ENCODE measurements at places on chromosomes 16 and 17. TPM values are rescaled to one million over a fixed set of nuclear protein-coding genes. Genes with fewer than 3 reads are reported as not detected.

Gene CACNA1H
- 30.5 TPM for total RNA-seq

DNA sequence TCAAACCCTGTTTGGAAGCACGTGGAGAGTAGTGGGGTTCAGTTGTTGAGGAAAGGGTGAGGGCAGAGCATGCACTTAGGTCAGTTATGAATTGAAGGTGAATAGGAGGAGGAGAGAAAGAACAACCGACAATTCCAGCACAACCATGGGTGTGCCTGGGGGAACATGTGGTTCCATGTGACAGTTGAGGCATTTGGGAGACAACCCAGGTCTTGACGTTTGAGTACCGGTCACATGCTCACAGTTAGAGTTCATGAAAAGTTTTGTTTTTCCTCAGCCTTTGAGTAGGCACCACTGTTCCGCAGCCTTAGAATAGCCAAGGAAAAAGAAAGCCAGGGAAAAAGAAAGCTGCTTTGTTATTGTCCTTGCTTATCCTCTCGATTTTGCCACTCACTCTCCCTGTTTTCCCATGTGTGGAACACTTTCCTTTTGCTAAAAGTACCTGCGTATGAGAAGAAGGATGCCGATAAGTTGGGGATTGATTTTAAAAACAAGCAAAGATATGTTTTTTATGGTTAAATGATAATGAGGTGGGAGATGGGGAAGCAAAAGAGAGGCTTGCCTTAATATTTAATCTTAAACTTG, 25.6 kb upstream of the ABCC11 start:
- H3K27ac ChIP-seq, result no peak overlapping the region
- peaks cover 10% of the 10 kb centered on the region for H3K4me1 ChIP-seq
- H3K27me3 ChIP-seq, result no peaks in the 10 kb centered on the region
- peaks cover 11% of the 10 kb centered on the region for H3K36me3 ChIP-seq

DNA sequence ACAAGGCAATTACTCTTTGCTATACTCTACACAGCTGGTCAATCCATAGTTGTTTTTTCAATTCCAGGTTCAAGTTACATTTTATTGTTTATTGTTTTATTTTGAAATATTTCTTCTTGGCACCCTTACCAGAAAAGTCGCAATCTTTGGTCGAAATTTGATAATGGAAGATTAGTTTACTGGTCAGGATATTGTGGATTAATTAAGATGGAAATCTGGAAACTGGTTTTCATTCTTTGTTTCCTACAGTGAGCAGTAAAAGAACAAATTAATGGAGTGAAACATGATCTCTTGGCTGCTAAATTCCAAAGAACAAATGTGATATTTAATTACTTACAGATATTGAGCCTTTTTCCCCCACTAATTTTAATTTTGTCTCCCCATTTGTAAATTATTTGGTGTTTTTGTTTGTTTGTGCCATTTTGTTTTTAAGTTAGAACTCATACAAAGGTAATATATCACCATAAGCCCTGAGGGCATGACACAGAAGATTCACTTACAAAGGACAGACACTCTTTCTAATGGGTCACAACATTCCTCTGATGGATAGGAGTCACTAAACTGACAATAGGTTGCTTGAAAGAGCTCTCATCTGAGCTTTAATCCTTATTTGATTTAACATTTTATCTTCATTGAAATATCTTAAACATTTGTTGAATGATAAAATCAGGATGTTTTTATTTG, 700.2 kb downstream of the KCNJ2 start:
- no peaks in the 10 kb centered on the region for H3K4me1 ChIP-seq
- no peaks in the 10 kb centered on the region for H3K27me3 ChIP-seq
- no peak overlapping the region for H3K27ac ChIP-seq
- H3K4me3 ChIP-seq, result no peak overlapping the region

DNA sequence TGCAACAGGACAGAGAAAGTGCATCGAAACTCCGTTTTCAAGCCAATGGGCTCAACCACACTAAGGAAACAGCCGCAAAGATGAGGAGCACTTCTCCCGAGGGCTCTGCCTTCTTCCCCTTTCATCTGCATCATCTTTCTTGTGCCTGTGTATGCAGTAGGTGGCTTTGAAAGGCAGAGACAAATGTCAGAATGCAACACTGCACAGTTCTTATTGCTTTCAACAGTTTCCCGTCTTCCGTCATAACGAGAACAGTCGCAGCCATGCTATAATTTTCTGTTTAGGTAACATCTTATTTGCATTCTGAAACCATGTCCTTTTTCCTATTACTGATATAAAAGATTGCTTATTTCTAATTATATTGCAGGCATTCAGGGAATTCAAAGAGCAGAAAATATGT, 205.2 kb downstream of the SLC39A11 start:
- DNase-seq, result no peak
- no peaks in the 10 kb centered on the region for H3K4me1 ChIP-seq
- H3K27me3 ChIP-seq, result no peaks in the 10 kb centered on the region

DNA sequence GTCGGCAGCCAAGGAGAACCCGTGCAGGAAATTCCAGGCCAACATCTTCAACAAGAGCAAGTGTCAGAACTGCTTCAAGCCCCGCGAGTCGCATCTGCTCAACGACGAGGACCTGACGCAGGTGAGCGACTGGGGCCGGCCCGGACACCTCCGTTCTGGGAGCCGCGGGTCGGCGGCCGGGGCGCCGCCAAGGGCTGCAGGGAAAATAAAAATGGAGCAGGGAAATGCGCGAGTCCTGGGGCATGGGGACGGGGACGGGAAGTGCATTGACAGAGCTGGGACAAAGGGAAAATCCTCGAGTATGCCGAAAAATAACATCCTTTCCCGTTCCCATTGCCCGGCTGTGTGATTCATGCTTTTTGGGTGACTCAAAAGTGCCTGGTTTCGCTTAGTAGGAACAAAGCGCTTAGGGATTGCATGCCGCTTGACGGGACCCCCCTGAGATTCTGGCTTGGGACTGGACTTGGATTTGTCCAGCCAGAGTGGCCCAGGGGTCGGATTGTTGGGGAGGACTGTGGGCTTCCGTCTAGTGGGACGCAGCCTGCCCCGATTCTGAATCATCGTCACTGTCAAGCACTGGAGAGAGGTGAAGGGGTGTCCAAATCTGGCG, 699 bp downstream of the MPRIP start:
- H3K4me1 ChIP-seq, result peaks cover 26% of the 10 kb centered on the region
- DNase-seq, result no peak
- peak overlapping the region; percentile 88 for H3K27ac ChIP-seq
- peak overlapping the region; percentile 87 for H3K4me3 ChIP-seq
- no peaks in the 10 kb centered on the region for H3K27me3 ChIP-seq
- H3K36me3 ChIP-seq, result no peaks in the 10 kb centered on the region

DNA sequence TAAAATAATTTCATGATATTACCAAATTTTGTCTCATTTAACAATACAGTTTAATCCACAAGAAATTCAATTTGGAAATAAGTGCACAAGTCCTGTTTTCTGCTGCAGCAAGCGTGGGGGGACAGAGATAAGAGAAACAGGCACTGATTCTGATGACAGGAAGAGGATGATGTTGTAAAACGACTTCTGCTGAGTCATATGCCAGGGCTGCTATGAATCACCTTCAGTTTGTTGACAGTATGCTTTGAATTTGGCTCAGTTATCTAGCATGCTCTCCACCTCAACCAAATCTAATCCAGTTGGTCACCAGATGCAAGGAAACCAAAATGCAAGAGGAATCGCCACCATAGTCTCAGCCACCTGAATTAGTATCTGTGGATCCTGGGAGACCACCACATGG, 244.1 kb upstream of the MON1B start:
- no peak overlapping the region for H3K27ac ChIP-seq
- no peak overlapping the region for H3K4me3 ChIP-seq
- H3K36me3 ChIP-seq, result no peaks in the 10 kb centered on the region
- H3K27me3 ChIP-seq, result no peaks in the 10 kb centered on the region
- DNase-seq, result peak; percentile 80

Gene UNC13D
- 2.5 TPM for total RNA-seq

DNA sequence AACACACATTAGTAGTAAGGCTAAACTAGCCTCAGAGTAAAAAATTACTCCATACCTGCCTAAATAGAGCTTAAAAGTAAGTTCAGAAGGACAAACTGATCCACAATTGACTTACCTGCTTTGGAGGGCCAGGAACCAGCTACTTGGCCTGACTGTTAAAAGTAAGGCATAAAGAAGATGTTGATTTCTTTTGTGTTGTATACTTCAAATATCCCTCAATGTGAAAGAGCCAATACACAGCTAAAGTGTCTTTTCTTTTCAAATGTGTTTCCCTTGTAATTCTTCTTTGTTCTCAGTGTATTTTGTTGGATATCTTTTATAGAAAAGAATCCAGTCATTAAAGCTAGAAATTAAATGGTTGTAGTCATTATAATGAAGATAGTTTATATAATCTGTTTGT, 171.1 kb downstream of the TANC2 start:
- no peaks in the 10 kb centered on the region for H3K4me1 ChIP-seq
- H3K27me3 ChIP-seq, result no peaks in the 10 kb centered on the region
- H3K4me3 ChIP-seq, result no peak overlapping the region
- no peaks in the 10 kb centered on the region for H3K36me3 ChIP-seq
- H3K27ac ChIP-seq, result no peak overlapping the region

DNA sequence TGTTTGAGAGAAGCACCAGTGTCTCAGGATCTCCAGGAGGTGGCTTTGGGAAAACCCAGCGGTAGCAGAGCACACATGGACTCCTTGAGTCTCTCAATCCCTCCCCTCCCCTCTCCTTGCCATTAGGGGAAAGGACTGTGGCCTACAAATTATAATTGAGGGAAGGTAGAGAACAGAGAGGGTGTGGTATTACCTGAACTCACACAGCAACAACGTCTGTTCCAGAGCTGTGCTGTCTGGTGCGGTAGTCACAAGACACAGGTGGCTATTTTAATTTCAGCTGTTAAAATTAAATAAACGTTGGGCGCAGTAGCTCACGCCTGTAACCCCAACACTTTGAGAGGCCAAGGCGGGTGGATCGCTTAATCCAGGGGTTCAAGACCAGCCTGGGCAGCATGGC, 110.2 kb downstream of the ABCC6 start:
- no peaks in the 10 kb centered on the region for H3K4me1 ChIP-seq
- H3K4me3 ChIP-seq, result no peak overlapping the region

GRCh38 chr16:55289353-55289752, 34.6 kb upstream of the IRX6 start:
- no peak for DNase-seq
- H3K4me3 ChIP-seq, result no peak overlapping the region
- no peaks in the 10 kb centered on the region for H3K4me1 ChIP-seq
- no peaks in the 10 kb centered on the region for H3K27me3 ChIP-seq
- H3K27ac ChIP-seq, result no peak overlapping the region
- H3K36me3 ChIP-seq, result no peaks in the 10 kb centered on the region

Gene RFNG
- total RNA-seq, result 41.9 TPM

DNA sequence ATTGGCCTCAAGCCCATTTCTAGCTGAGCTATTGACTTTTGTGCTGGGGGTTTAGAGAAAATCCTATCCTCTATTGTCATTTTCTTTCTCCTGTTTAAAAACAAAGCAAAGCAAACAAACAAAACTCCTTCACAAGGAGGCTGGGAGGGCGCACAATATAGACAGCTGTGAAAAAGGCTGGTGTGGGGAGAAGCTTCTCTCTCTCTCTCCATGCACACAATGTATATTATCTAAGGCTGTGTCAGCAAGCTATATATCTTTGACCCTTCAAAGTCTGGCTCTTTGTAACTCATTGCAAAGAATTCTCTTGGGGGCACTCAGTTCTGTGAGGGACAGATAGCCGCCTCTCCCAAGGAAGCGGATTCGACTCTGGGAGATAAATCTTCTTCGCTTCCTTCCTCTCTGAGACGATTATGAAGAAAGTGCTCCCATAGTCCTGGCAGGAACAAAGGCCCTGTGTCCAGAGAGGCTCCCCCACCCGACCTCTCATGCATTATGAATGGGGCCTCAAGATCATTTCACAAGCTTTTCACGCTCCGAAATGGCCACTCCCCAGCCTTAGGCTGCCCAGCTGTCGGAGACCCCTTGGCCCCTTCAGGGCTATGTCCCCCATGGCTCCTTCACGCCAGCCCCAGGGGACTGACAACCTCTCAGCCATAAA, 33.2 kb upstream of the MEAK7 start:
- no peaks in the 10 kb centered on the region for H3K36me3 ChIP-seq
- no peak overlapping the region for H3K27ac ChIP-seq
- DNase-seq, result no peak
- peaks cover 31% of the 10 kb centered on the region for H3K4me1 ChIP-seq

DNA sequence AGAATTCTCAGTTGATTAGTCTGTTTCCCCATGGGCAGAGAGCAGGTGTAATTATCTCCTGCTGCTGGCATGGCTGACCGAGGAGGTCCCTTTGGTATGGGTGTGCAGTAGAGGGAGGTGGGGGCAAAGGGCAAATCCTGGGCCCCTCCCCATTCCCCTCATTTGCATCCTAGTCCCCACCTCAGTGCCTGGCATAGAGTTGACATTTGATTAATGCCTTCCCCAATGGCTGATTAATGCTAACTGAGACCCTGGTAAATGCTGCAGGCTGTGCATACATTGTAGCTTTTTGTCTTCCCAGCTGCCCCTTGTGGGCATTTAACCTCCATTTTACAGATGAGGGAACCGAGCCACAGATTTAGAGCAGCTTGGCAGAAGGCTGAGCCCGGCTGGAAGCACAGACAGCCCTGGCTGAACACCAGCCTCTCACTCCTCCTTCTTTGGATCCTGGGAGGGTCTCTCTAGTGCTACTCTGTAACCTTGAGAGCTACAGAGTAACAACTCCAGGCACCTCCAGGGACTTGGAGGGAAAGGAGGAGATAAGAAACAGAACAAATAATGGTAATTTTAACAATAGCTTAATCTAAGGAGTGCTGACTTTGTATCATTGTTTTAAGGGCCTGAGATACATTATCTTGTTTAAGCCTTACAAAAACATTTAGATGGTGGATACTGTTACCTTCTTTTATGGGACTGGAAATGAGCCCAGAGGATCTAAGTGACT, 5.1 kb downstream of the PLCG2 start:
- no peak overlapping the region for H3K27ac ChIP-seq
- no peak overlapping the region for H3K4me3 ChIP-seq
- no peaks in the 10 kb centered on the region for H3K4me1 ChIP-seq
- no peaks in the 10 kb centered on the region for H3K36me3 ChIP-seq
- DNase-seq, result no peak

Data from astrocyte (in vitro differentiated cells and primary cell).